ENCODE measurements at places on chromosomes 3 and 15.

- no peak for DNase-seq
These were observed 2.1 kb downstream of the RNU5B-1 start for GRCh38 chr15:65306551-65306950.

DNA sequence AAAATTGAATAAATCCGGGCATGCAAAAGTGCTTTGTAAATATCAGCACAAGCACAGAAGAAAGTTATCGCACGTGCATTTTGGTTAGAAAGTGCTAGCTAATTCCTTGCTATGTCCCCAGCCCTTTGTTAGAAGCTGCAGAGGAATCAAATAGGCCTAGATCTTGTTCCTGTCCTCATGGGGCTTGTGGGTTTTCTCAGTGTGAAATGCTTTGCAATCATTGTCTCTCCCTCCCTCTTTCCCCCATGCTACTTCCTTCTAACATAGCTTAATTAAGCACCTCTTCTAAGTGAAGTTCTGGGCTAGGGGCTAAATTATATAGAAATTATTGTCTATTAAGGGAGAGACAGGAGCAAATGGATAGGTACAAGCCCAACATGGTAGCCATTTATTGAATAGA lies 271.7 kb downstream of the RPLP1 start:
- DNase-seq, result no peak

DNA sequence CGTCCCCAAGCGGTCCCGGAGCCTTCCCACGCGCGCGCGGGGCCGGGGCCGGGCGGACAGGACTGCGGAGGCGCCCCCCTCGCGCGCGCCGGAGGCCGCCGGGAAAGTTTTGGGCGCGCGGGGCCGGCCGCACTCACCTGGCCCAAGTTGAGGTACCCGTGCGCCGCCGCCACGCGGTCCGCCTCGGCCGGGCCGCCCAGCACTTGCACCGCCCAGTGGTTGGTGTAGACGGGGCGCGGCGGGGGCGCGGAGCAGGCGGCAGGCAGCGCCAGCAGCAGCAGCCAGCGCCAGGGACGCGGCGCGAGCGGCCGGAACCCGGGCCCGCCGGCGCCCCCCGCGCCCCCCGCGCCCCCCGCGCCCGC lies 289 bp downstream of the PCSK6 start:
- no peak for DNase-seq

DNA sequence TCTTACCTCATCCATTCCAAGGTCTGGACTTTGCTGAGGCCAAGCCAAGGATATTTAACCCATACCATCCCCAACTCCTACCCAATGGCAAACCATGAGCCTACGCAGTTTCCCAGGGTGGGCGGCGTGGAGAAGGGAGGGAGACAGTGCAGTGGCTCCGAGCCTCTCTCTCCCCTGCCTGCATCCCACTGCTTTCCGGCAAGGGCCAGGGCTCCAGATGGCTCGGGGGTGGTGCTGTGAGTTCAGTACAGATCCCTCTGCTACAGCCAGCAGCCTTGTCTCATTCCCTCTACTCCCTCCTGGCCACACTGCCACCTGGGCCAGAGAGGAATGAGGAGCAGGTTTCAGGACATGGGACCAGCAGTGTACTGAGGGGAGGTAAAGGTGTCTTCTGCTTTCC lies 44.3 kb upstream of the APEH start:
- no peak for DNase-seq

GRCh38 chr3:56773986-56774385 lies 27.8 kb downstream of the ARHGEF3 start:
- no peak for DNase-seq

DNA sequence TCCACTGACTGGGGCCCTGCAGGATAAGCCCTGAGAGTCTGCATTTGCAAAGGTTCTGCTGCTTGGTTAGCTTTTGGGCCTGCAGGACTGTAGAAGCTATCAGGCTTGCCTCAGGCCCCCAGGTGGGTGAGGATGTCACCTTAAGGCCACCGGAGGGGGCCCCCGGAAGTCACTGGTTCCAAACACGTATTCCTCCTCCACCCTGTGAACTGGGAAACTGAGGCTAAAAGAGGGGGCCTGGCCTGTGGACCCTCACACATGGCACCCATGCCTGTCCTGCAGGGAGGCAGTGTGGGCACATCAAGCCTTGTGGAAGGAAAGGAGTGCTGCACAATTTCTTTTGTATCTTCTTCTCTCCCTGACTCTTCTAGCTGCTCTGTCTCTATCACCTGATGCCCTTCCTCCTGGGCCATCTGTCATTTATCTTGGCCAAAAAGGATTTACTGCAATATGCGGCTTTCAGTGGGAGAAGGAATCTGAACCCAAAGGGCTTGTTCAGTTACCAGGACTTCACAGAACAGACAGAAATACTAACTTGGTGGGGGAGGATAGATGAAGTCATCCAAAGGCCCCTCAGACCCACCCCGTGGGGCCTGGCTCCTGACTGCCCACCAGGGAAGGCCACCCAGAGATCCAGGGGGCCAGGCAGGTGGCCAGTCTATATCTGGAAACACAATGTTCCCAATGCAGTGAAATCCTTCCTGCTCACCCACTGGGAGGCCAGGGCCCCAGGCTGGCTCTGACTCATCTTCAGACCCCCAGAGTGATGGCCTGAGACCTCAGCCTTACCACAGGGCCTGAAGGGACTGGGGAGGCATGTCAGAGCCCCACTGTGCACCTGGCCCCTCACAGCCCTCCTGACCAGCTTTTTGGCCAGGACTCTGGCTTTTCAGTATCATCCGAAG lies 18.3 kb downstream of the UBAP1L start:
- no peak for DNase-seq

GRCh38 chr15:90512981-90513380 lies 16.7 kb upstream of the CRTC3 start:
- DNase-seq, result no peak

DNA sequence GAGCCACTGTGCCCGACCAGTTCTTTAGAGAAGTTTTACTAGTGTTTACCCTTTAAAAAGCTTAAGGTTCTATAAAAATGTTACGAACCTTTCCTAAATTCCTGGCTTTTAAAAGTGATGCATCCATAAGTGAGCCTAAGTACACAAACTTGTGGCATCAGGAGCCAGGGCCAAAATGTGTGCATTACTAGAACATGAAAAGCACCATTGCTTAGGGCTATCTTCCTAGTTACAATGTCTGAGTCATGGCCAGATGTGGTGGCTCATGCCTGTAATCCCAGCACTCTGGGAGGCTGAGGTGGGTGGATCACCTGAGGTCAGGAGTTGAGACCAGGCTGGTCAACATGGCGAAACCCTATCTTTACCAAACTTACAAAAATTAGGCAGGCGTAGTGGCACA lies 39.9 kb downstream of the LEO1 start:
- no peak for DNase-seq

- DNase-seq, result no peak
These were observed 716.9 kb downstream of the AGBL1 start for GRCh38 chr15:86796521-86796920.

GRCh38 chr3:165797551-165797950 lies 39.7 kb downstream of the BCHE start:
- DNase-seq, result no peak

DNA sequence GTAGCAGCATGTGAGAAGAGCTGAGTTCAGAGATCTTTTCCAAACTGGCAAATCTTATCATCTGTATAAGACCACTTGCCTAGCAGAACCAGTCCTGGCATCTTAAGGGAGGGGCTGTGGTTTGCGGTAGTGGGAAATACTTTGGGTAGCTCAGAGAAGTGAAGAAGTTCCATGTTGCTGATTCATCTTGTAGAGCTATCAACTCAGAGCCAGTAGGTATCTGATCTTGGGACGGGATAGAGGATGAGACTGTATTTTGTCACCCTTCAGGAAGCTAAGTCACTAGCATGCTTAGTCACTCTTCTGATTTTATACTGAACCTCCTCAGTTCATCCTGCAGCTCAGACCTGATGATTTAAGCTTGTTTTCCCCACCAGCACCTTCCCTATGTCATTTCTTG lies 211.4 kb downstream of the NR1D2 start:
- no peak for DNase-seq

GRCh38 chr3:157156837-157157635 lies 2.9 kb downstream of the CCNL1 start:
- DNase-seq, result no peak

DNA sequence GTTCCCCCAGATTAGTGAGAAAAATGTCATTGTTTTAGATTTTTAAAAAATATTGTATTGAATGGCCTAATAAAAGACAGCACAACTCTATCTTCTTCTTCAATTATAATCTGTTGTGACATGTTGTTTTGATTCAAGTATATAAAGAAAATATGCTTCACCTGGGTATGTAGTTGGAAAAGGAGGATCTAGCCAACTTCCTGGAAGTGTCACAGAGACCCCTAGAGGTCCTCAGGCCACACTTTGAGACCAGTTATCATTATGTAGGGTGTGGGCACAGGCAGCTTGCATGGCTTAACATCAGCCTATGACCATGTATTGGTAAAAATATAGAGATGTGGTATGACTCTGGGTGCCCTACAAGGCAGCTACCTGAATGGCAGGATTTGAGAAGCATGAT lies 14.7 kb upstream of the RYR3 start:
- no peak for DNase-seq

DNA sequence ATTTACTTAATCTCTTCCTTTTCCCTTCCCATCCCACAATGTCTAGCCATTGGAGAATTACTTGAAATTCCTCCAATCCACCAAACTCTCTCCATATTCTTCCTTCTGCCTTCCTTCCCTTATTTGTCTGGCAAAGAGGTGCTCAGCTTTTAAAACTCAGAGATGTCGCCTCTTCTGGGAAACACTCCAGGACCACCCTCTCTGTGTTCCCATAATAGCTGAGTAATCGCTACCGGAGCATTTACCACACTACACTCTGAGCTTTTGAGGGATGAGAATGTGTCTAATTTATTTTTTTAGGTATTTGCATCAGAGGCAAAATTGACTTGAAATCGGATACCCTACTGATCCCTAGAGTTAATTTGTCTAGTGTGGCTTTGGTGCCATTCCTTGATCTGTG lies 245.7 kb upstream of the TPRG1 start:
- no peak for DNase-seq

GRCh38 chr3:129658110-129658843 lies 51.8 kb upstream of the PLXND1 start:
- no peak for DNase-seq

- DNase-seq, result no peak
These were observed 521.4 kb downstream of the ZNF385D start for GRCh38 chr3:21229426-21230135.

- peak; percentile 10 for DNase-seq
These were observed 611 bp upstream of the LINGO1 start for GRCh38 chr15:77633134-77633912.

DNA sequence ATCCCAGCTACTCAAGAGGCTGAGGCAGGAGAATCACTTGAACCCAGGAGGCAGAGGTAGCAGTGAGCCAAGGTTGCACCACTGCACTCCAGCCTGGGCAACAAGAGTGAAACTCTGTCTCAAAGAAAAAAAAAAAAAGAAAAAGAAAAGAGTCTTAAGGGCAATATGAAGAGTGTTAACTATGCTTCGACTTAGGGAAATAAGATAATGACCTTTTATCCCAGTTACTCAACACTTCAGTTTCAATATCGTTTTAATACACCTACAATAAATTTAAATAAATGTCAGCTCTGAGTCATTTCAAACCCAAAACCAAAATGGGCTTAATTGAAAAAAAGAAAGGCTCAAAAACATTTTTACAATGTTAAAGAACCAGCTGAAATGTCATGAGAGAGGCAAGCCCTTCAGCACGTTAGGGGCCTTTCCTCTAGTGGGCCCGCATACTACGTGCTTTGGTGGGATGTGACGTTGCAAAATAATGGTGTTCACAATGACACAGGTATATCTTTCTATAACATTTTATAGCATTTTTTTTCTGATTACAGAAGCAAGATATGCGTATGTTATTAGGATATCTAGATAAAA lies 15.3 kb downstream of the FYCO1 start:
- DNase-seq, result no peak

DNA sequence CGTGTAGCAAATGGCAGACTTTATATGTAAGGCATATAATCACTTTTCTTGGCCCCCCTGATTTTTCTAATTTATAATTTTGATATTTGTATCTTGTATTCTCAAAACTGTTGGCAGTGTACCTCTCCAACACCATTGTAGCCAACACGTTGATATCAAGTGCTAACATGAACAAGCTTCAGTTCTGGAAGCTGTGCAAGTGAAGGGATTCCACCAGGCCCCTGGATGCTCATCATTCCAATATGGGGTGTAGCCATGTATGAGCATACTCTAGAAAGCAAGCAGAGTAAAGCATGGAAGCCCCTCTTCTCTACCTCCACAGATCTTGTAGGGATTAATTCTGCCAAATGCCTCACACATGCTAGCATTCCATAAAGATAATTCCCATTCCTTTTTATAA lies 211.3 kb downstream of the MYRIP start:
- no peak for DNase-seq

DNA sequence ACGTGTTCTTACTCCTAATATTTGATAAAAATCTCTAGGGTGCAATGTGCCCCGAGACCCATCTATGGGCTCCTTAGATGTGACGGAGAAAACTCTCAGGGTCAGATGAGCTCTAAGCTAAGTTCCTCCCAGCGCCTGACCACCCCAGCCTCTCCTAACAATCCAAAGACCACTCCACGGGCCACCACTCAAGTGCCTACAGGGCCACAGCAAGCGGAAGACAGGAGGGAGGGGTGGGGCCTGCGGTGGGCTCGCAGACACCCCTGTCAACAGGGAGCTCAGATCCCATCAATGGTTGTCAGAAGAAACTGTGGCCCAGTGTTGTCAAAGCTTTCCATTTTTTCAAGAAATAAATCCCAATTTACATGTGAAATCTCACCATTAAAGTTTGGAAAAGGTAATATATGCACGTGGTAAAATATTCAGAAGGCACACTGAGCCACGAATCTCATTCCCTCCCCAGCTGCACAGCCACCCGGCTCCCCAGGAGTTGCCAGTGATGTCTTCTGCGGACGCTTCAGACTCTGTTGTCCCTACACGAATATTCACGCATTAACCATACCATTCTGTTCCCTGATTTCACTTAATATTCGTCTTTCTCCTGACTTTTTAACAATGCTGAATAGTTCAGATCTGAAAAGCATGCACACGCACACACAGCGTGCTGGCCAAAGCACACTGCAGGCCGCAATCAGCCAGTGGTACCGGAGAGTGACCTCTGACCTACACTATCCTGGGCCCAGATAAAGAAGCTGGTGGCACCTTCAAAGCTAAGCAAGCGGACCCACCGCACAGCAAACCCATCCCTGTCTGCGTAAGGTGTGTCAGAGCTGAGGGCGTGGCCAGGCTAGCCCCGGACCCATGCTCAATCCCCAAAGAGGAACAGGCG lies 19.1 kb downstream of the TNK2 start:
- no peak for DNase-seq

DNA sequence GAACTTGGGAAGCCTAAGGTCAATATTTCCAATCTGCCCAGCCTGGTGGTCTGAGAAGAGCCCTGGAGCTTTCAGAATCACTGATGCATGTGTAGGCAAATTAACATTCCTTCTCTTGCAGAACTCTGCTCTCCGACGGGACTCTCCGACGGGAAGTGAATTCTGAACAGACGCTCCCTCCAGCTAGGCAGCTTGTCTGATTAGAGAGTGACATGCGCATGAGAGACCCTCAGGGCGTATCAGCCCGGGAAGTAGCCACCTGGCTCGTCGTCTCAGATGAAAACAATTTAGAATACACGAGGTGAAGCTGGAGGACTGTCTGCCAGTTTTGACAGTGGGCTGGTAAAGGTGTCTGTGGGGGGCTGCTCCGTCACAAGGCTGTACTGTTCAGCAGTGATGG lies 103.1 kb downstream of the DGKG start:
- no peak for DNase-seq

All from esophagus squamous epithelium (tissue), 5 donors.